A549 treated with DMSO at 1 μM for 4 hours (cell line): ENCODE measurements at places on chromosomes 16 and 17. TPM values are rescaled to one million over a fixed set of nuclear protein-coding genes. Genes with fewer than 3 reads are reported as not detected.

The ARL16 gene
- total RNA-seq: 48.6 to 52.2 TPM (median 50.3 TPM) in 5 replicates

The RHBDF1 gene
- 24.9 to 31.2 TPM (median 28.4 TPM) in 5 replicates for total RNA-seq

The TVP23B gene
- total RNA-seq: 67.9 to 80.6 TPM (median 73.9 TPM) in 5 replicates

The IKZF3 gene
- total RNA-seq: not detected in 5 replicates

The KRT33A gene
- not detected in 5 replicates for total RNA-seq

The FMNL1 gene
- 31.1 to 48.3 TPM (median 44.1 TPM) in 5 replicates for total RNA-seq

The ZNF469 gene
- 12.2 to 15.2 TPM (median 14.2 TPM) in 5 replicates for total RNA-seq

The ZFPM1 gene
- 5.0 to 9.3 TPM (median 8.8 TPM) in 5 replicates for total RNA-seq

The SCNN1G gene
- 0.03 to 0.07 TPM (median 0.06 TPM) in 3 of 5 replicates, not detected in the others for total RNA-seq

The NUFIP2 gene
- 41.7 to 68.3 TPM (median 60.9 TPM) in 5 replicates for total RNA-seq

The KRT28 gene
- not detected in 5 replicates for total RNA-seq

The SMYD4 gene
- total RNA-seq: 8.0 to 11.2 TPM (median 10.1 TPM) in 5 replicates

The TMEM114 gene
- not detected in 5 replicates for total RNA-seq

The CNTD1 gene
- total RNA-seq: 0.05 to 0.28 TPM (median 0.05 TPM) in 4 of 5 replicates, not detected in the other

The METTL9 gene
- 87.6 to 111 TPM (median 99.9 TPM) in 5 replicates for total RNA-seq

The MYH1 gene
- not detected in 5 replicates for total RNA-seq

The CACNG1 gene
- 0.11 to 0.18 TPM (median 0.16 TPM) in 3 of 5 replicates, not detected in the others for total RNA-seq

The GDPD1 gene
- total RNA-seq: 0.63 to 1.3 TPM (median 0.98 TPM) in 5 replicates

The PIPOX gene
- 0.06 to 0.30 TPM (median 0.29 TPM) in 3 of 5 replicates, not detected in the others for total RNA-seq

The MILR1 gene
- 1.7 to 2.8 TPM (median 1.9 TPM) in 5 replicates for total RNA-seq

The MBTPS1 gene
- total RNA-seq: 40.5 to 52.4 TPM (median 50.1 TPM) in 5 replicates

The TMEM235 gene
- total RNA-seq: not detected in 5 replicates

The RIPOR1 gene
- total RNA-seq: 38.6 to 43.8 TPM (median 41.5 TPM) in 5 replicates

The TK2 gene
- 15.7 to 18.1 TPM (median 16.5 TPM) in 5 replicates for total RNA-seq

The CACNB1 gene
- total RNA-seq: 4.2 to 6.1 TPM (median 5.6 TPM) in 5 replicates

The GAS2L2 gene
- 0.03 to 0.13 TPM (median 0.07 TPM) in 5 replicates for total RNA-seq

The MSLN gene
- 2.1 to 2.5 TPM (median 2.2 TPM) in 5 replicates for total RNA-seq

The AHSP gene
- total RNA-seq: not detected in 5 replicates

The TP53TG3B gene
- 0.24 to 0.43 TPM (median 0.27 TPM) in 3 of 5 replicates, not detected in the others for total RNA-seq

The SULT1A2 gene
- total RNA-seq: 0.09 to 0.22 TPM (median 0.15 TPM) in 3 of 5 replicates, not detected in the others

The ANKRD40CL gene
- total RNA-seq: not detected in 5 replicates

The TP53TG3C gene
- 0.17 to 0.64 TPM in 2 of 5 replicates, not detected in the others for total RNA-seq
